ENCODE measurements at places on chromosomes 2 and 18.

- DNase-seq, result no peak
These were observed 227.2 kb upstream of the SETBP1 start for GRCh38 chr18:44453505-44453904.

DNA sequence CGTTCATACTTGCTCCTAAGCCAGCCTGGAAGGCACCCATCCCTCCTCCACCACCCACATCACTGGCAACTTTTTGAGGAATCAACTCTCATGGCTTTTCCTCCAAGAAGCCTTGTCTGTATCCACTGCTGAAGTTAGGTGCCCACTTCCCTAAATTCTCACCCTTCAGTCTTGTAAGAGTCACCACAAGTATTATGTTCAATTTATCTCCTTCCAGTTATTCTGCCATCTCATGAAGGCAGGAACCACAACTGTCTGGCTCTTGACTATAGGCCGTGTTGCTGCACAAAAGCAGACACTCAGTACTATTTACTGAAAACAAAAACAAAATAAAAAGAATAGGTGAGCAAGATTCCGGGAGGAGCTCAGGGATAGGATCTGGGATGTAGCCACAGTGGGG lies 234.8 kb downstream of the CYRIA start:
- no peak for DNase-seq

DNA sequence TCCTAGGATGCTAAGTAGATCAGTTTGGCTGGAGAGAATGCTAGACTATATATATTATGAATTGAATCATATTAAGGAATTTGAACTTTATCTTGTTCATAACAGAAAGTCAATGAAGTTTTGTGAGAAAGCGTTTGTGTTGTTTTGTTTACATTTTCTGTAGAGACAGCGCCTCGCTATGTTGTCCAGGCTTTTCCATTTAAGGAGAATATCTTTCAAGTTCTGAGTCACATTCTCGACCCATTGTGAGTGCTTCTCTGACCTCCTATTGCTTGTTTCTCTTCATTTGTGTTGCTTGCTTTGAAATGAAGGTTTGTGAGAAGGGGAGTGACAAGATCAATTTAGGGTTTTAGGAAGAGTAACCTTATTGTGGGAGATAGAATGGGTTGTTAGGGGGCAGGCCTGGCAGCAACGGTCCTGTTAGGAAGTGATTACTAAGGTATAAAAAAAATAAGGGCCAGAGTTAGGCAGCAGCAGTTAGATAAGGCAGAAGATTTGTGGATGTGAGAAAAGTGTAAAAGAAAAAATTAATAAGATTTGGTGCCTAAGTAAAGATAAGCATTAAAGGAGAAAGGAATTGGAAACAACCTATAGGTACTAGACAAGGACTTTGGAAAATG lies 47.6 kb upstream of the ACVR1 start:
- no peak for DNase-seq

- no peak for DNase-seq
These were observed 126.2 kb upstream of the LGALSL start for GRCh38 chr2:64327510-64328414.

DNA sequence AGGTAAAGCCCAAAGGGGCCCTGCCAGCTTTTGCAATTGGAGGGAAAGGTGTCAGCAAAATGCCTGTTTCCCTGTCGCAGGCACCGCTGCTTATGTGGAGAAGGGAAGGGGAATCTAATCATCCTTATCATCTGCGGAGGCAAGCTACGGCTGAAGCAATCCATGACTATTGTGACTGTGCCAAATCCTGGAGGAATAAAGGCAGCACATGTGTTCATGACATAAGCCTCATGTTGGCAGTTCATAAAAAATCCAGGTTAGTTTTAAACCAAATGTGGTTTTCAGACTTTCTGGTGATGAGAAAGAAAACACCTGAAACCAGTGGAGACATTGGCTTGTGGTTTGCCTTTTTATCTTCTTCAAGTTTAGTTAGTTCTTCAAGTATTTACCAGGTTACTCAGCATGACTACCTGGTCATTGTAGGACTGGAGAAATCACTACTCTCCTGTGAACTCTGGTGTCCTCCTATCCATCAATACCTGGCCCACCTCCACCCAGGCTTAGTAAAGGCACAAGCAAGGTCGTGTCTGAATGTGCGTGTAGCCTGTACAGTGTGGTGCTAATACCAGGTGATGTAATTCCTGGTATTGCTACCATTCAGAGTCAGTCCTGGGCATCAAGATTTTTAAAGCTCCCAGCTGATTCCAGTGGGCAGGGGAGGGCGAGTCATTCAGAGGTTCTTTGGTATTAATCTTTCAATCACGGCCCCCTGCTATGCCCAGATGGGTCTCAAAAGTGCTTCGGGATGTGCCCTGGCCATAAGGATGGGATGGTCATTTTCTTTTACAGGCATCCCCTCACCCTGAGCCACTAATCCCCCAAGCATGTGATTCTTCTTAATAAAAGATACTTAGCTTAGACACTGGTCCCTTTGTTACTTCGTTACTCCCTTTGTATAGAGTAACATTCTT lies 96.8 kb downstream of the TGFA start:
- no peak for DNase-seq

GRCh38 chr18:79410171-79410641 lies 14.5 kb downstream of the NFATC1 start:
- DNase-seq, result no peak

- DNase-seq, result peak; percentile 58
These were observed 55.2 kb downstream of the METTL4 start for GRCh38 chr18:2515908-2516625.
